ENCODE measurements at places on chromosomes 1 and 21.

GRCh38 chr1:155669233-155670162, 19.1 kb downstream of the YY1AP1 start:
- DNase-seq, result no peak

DNA sequence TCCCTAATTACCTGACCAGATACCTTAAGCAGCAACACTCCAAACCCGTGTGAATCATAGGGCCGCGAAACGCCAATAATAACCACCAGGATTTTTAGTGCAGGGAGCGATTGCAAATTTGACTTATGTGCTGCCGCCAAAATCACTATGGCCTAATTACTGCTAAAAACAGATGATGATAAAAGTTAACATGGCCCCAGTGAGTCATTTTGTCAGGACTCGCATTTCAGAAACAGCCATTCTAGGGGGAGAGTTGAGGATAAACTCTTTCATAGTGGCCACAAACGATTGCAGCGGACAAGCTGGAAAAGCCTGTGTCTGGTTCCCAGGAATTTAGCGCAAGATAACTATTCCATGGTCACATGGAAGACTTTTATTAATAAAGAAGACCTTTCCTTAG, 103.4 kb downstream of the HLX start:
- no peak for DNase-seq

GRCh38 chr1:92442351-92442750, 44.4 kb downstream of the GFI1 start:
- no peak for DNase-seq

DNA sequence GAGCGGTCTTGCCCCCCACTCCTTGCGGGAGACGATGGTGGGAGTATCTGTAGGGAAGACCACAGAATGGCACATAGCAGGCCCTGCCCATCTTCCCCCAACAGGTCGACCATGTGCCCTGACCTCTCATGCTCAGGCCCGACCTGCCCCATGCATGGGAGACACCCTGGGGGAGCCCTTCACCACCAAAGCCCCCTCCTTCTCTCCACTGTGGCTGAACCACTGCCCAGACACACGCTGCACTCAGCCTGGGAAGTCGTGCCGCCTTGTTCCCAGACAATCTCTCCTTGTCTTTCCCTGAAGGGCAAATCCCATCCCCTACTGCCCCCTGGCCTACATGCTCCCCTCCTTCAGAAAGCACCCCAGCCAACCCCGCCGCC, 5.5 kb downstream of the PGLYRP3 start:
- DNase-seq, result no peak

- no peak for DNase-seq
Observed at GRCh38 chr1:48073798-48074530, 76.8 kb upstream of the TRABD2B start.

DNA sequence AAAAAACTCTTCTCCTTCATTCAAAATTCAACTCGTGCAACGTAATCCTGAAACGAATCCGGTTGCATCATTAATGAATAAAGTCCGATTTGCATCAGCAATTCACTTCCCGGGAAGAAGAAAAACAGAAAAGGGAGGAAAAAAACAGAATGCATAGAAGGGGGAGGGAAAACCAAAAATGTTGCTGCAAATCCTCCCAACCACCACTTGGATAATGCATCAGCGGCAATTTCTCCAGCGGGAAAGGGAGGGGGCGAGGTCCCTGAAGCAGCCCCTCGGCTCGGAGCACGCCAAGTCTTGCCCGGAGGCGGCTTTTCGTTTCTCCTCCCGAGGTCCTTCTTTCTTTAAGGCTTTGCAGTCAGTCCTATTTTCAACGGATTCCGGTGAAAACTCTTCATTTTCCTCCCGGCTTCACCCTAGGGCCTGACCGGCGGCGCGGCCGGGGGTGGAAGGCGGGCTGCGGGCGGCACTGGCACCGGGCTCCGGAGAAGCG, 723 bp downstream of the CDC42BPA start:
- DNase-seq, result peak; percentile 66

- no peak for DNase-seq
Observed at GRCh38 chr1:207495801-207496792, at the start of gene CR1. TSS of gene CR1 (plus strand) at chr1:207496157. CDS start at chr1:207496268, 111 bp downstream.

- peak; percentile 14 for DNase-seq
Observed at GRCh38 chr1:205210756-205211168, 740 bp downstream of the DSTYK start.

DNA sequence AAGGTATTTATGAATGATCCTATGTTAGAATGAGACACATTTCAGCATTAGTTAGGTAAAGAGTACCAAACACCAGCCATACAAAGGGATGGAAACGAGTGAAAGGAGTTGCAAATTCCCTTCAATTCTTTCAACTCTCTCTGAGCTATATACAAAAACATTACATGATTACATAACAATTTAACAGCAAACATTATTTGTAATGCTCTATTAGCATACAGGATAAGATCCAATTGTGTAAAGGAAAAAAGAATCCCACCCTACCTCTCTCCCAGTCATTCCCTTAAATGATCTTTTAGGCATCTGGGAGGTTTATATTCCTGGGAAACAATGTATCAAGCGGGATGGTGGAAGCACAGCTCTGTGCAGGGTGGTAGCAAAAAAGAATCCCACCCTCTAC, 117.9 kb downstream of the RHOU start:
- no peak for DNase-seq

- peak; percentile 81 for DNase-seq
Observed at GRCh38 chr21:39452207-39452969, 618 bp downstream of the SH3BGR start.

- DNase-seq, result no peak
Observed at GRCh38 chr1:170776252-170776651, 112.3 kb downstream of the PRRX1 start.

DNA sequence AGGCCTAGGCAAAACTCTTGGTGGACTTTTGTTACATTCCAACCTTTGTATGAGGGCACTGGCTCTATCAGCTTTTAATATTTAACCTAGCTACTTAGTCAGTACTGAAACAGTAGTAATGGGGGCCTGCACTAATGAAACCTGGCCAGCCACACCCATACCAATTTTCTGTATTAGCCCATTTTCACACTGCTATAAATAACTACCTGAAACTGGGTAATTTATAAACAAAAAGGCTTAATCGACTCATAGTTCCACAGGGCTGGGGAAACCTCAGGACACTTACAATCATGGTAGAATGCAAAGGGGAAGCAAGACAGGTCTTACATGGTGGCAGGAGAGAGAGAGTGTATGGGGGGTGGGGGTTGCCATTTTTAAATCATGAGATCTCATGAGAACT, 245.7 kb upstream of the RGS18 start:
- DNase-seq, result no peak

DNA sequence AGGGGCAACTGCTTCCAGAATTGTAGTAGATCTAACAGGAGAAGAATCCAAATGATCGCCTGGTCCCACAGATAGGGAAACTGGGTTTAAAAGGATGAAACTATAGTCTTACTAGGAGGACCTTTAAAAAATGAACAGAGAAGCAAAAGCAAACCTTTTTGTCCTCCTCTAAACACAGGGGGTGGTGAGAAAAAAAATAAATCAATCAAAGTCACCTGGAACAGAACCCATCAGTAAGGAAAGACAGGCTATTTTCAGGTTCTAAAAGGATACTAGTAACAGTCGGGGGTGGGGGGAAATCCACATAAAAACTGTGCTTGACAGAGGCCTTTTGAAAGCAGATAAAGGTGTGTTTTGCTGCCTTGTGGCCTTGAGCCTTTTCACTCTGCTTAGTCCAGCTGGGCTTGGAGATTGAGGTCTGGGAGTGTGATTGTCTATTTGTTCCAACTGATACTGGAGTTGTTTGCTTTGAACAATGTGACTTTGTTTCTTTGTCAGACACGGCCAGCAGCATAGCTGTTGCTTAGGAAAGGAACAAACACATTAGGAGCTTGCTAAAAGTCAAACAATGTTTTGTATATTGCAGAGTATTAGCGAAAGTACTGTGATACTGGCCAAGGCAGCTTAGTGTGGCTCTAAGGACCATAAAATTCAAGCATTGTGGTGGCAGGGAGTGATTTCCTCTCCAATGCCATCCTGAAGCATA, 141.1 kb upstream of the IRF2BP2 start:
- no peak for DNase-seq

DNA sequence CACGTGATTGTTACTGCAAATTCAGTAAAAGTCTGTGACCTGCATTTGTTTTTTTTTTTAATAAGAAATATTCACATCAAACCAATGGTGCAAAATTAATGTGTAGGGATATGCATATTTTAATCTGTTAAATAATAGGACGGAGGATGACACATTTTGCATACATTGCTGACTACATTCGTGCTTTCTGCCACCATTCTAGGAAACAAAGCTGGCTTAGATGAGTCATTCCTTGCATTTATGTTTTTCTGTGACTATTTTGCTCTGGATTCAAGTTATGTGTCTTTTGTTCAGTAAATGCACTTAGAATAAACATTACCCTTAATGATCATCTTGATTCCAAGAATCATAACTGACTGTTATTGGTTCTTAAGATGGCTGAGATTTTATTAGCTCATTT, 23.9 kb upstream of the CYYR1 start:
- no peak for DNase-seq

GRCh38 chr1:10899490-10900250, 103.2 kb upstream of the CASZ1 start:
- DNase-seq, result peak; percentile 72

DNA sequence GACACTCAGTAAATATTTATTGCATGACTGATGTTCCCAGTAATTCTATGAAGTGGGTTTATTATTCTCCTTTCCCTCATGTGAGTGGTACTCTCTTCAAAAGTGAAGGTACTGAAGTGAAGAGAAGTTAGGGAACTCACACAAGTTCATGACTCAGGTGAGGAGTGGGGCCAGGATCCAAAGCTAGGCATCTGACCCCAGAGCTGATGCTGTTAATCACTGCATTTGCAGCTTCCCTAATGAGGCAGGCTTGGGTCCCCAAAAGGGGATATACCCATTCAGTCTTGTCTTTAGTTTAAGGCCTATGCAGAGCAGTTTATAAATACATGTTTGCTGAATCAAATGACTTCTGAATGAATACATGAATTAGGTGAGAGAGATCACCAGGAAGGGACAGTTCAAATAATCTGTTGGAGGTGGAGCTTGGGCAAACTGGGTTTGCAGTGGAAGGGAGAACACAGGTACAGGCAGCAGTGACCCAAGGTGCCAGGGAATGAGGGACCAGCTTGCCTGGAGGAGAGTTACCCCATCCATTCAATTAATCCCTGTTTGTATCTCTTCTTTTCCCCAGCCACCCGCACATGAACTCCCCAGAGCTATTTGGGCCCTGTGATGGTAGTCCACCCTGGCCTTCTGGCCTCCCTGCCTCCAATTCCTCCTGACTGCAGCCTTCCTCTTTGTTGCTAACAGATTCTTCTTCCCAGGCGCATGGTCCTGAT, 2.0 kb downstream of the CD58 start:
- DNase-seq, result no peak

GRCh38 chr1:31364561-31365250, 8.2 kb downstream of the FABP3 start:
- no peak for DNase-seq

- no peak for DNase-seq
Observed at GRCh38 chr1:238701024-238701423, 685.3 kb upstream of the CHRM3 start.

DNA sequence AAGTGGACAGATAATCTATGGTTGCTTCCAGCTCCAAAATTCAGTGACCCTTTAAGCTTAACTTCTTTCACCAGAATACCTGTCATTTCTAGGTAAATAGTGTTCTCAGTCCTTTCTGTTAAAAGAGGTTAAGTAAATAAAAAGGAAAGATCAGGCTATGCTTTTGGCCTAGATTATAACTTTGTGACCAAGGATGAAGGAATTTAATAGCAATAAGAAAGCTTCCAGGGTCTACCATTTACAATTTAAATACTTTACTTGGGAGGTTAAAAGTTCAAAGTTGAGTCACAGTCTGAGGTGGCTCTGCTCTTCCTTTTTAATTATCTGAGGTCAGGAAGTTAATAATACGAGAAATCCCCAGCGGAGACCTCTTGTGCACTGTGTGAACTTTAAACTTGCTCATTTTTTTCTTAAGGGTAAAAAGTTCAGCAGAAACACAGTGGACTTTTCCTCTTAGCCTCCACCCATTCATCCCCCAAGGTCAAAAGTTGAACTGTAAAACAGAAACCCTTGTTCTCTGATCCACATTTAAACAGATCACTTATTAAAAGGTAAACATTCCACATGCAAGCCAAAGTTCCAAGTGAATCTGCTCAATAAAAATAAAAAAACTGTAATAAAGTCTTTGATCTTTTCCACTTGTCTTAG, 187.1 kb downstream of the NRIP1 start:
- peak; percentile 32 for DNase-seq

GRCh38 chr1:231896806-231897205, 270.2 kb downstream of the DISC1 start:
- no peak for DNase-seq

DNA sequence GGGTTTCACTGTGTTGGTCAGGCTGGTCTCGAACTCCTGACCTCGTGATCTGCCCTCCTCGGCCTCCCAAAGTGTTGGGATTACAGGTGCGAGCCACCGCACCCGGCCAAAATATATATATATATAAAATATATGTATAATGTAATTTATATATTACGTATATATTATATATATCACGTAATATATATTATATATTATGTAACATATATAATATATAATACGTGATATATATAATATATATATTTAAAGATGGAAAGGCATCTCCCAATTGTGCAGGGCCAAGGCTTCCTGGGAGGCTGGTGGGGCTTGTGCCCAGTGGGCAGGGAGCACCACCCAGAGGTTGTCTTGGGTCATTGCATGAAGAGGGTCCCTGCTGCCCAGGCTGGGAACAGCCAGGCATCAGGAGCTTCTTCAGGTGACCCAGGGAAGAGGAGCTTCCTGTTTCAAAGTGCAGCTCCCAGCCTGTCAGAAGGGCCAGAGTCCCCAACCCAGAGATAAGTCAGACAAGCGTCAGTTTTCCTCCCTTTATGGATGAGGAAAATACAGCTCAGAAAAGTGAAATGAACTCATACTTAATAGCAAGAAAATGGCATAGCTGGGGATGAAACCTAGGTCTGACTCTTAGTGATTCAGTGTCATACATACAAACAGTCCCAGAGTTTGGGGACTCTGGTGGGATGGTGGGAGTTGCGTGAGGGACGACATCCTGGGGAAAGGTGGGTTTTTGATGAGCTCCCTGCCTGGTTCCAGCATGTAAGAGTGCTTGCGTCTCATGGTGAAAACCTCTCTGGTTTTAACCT, 12.0 kb downstream of the UBE2Q1 start:
- peak; percentile 58 for DNase-seq

- no peak for DNase-seq
Observed at GRCh38 chr1:181012203-181012745, 10.4 kb downstream of the STX6 start.

DNA sequence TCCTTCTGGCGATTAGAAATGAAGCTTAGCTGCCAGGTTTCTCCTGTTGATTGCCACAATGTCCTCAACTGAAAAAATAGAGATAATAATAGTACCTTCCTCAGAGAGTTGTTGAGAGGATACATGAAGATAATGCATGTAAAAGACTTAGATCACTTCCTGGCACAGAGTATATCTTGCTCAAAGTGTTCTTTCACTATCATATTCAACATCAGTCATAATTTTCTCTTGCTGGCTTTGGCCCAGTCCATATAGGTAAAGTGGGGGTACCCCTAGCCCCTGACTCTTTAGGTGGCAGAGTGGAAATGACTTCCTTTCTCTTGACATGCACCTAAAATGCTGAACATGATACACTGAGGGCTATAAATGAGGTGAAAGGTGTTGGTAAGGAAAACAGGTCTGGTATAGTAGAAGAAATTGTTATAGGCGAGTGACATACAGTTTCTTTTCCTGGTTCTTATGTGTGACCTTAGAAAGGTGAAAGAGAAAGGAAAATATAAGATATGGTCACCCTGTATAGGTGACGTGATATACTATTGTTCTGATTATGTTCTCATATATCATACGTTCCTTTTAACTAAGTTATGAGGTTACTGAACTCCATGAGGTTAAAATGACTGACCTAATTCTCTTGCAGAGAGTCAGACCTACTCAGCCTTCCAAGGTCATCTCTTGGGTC, 209.9 kb upstream of the DEPDC1 start:
- no peak for DNase-seq
